Bronchus fibroblast of lung (primary cell): ENCODE measurements at places on chromosomes 5 and 9. TPM values are rescaled to one million over a fixed set of nuclear protein-coding genes. Genes with fewer than 3 reads are reported as not detected.

FCN1 gene
- total RNA-seq, result not detected in 2 replicates

CMYA5 gene
- 0.30 and 0.34 TPM in 2 replicates for total RNA-seq

DPYSL3 gene
- 62.2 and 62.7 TPM in 2 replicates for total RNA-seq

PIP5KL1 gene
- total RNA-seq, result 2.1 and 4.0 TPM in 2 replicates

NCS1 gene
- total RNA-seq, result 32.1 and 32.4 TPM in 2 replicates

CCDC152 gene
- 2.8 and 4.0 TPM in 2 replicates for total RNA-seq

MSX2 gene
- 1.8 and 2.2 TPM in 2 replicates for total RNA-seq

MYOZ3 gene
- 1.0 and 1.8 TPM in 2 replicates for total RNA-seq

DNAJB5 gene
- total RNA-seq, result 11.1 and 12.9 TPM in 2 replicates

MAST4 gene
- total RNA-seq, result 4.7 and 7.4 TPM in 2 replicates

LPAR1 gene
- total RNA-seq, result 106 and 111 TPM in 2 replicates

ZNF608 gene
- total RNA-seq, result 11.4 and 12.5 TPM in 2 replicates
